ENCODE measurements at places on chromosomes 4 and X. TPM values are rescaled to one million over a fixed set of nuclear protein-coding genes. Genes with fewer than 3 reads are reported as not detected.

DNA sequence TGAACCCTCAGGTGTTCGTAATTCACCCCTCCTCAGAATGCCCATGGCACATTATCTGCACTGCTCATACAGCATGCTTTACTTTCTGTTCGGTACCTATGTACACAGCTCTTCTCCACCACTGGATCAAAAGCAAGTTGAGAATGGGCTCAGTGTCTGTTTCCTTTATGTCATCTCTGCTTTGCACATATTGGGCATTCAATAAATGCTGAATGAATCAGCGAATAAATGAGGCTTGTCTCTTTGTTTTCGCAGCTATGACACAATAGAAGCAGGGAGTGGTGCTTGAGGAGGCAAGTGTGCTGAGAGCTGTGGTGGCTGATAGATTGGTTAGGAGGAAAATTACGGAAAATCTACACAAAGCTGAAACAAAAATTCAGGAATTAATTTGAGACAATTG, 109.1 kb upstream of the VMA21 start:
- DNase-seq, result no peak

- no peak for DNase-seq
Measured at GRCh38 chr4:155245105-155245504, 36.7 kb downstream of the NPY2R start.

DNA sequence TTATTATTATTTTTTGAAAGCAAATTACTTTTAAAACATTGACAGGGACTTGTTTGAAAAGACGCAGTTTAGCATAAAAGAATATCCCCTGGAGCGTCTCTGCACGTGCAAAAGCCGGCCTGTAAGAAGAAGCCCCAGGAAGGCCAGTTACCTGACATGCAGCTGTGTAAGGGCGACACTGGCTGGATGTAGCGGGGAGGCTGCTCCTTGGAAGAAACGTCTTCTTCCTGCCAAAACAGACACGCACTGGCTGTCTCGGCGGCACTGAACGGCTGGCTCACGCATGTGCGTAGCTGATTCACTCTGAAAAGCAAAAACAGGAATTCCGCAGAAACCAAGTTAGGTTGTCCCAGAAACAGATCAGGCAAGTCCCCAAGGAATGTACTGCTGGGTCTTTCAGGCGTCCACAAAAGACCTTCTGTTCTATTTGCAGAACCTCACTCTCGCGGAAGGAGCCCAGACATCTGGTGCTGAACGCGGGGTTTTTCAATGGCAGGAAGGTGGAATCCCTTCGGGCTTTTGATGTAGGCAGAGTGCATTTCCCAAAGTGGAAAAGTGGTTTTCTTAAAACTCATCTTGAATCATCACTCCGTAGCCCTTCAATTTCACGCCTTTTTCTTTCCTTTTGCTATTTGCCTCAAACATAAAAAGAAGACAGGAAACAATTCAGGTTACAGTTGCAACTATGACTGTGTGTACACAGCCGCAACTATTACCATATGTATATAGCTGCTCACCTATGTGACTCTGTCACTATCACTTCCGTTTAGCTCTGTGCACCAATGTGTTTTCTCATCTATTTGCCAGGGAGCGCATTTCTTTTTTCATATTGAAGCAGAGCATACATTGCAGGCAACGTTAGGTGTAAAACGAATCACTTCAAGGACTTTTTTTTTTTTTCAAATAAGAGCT, 38.1 kb upstream of the ARSH start:
- DNase-seq, result no peak

- no peak for DNase-seq
Measured at GRCh38 chr4:30443289-30443688, 276.9 kb upstream of the PCDH7 start.

The DHX15 gene
- total RNA-seq, result 163 TPM

The DMRTC1 gene
- not detected for total RNA-seq

The S100G gene
- total RNA-seq, result not detected

All from epithelial cell of proximal tubule (primary cell).